ENCODE measurements at places on chromosomes 12 and 14. TPM values are rescaled to one million over a fixed set of nuclear protein-coding genes. Genes with fewer than 3 reads are reported as not detected.

ARHGAP9 gene
- total RNA-seq, result under 0.01 TPM

USP15 gene
- 57.6 TPM for total RNA-seq

CIT gene
- 25.4 TPM for total RNA-seq

CAPZA3 gene
- not detected for total RNA-seq

NCKAP5L gene
- 14.2 TPM for total RNA-seq

FOXM1 gene
- 7.3 TPM for total RNA-seq

LALBA gene
- total RNA-seq, result not detected

KRT6C gene
- not detected for total RNA-seq

GRCh38 chr12:87290505-87290904, 738.7 kb downstream of the C12orf50 start:
- no peak overlapping the region for H3K27ac ChIP-seq
- no peak overlapping the region for H3K4me3 ChIP-seq
- no peaks in the 10 kb centered on the region for H3K27me3 ChIP-seq
- no peaks in the 10 kb centered on the region for H3K4me1 ChIP-seq
- DNase-seq, result no peak
- H3K36me3 ChIP-seq, result no peaks in the 10 kb centered on the region

- no peak for DNase-seq
- no peaks in the 10 kb centered on the region for H3K27me3 ChIP-seq
- no peak overlapping the region for H3K4me3 ChIP-seq
- H3K4me1 ChIP-seq, result peaks cover 2% of the 10 kb centered on the region
- H3K36me3 ChIP-seq, result no peaks in the 10 kb centered on the region
Measured at GRCh38 chr12:1288333-1288732, 297.3 kb downstream of the ERC1 start.

- no peaks in the 10 kb centered on the region for H3K36me3 ChIP-seq
- H3K4me3 ChIP-seq, result no peak overlapping the region
- no peak for DNase-seq
- H3K27me3 ChIP-seq, result no peaks in the 10 kb centered on the region
Measured at GRCh38 chr14:83908419-83908818, 1621.5 kb upstream of the FLRT2 start.

GRCh38 chr12:132055535-132056096, 88.5 kb downstream of the DDX51 start:
- no peaks in the 10 kb centered on the region for H3K27me3 ChIP-seq
- H3K4me1 ChIP-seq, result no peaks in the 10 kb centered on the region
- H3K27ac ChIP-seq, result no peak overlapping the region
- no peak for DNase-seq
- H3K4me3 ChIP-seq, result no peak overlapping the region

- no peaks in the 10 kb centered on the region for H3K36me3 ChIP-seq
- no peak for DNase-seq
- H3K4me1 ChIP-seq, result no peaks in the 10 kb centered on the region
- peaks cover 2% of the 10 kb centered on the region for H3K27me3 ChIP-seq
Measured at GRCh38 chr12:26176725-26177124, 18.6 kb upstream of the SSPN start.

DNA sequence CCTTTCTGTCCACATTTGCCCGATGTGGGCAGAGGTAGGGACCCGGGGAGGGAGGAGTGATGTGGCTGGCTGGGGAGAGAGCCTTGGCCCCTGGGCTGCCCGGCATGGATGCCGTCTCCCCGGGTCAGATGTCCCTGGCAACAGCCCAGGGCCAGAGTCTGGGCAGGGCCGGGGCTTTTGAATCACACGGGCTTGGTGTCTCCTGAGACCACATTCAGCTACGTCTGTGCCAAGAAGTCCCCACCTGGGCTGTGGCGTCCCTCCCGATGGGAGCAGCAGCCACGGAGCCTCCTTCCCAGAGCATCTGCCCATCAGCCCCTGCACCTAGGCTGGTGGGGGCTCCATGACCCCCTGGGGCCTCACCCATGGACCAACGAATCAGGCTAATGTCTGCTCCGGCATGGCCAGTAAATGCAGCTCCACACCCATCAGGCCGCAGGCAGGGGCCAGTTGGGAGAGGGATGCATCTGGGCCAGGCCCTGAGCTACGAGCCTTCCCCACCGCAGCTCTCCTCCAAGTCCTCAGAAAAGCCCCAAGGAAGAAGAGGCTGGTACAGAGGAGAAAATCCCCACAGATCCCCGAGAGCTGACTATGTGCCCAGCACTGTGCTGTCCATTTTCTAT, 109.4 kb downstream of the RFLNA start:
- H3K4me3 ChIP-seq, result no peak overlapping the region
- no peak for DNase-seq
- H3K36me3 ChIP-seq, result peaks cover 4% of the 10 kb centered on the region
- no peak overlapping the region for H3K27ac ChIP-seq

- H3K27ac ChIP-seq, result no peak overlapping the region
- H3K4me3 ChIP-seq, result no peak overlapping the region
- DNase-seq, result no peak
- H3K36me3 ChIP-seq, result no peaks in the 10 kb centered on the region
- no peaks in the 10 kb centered on the region for H3K4me1 ChIP-seq
Measured at GRCh38 chr12:102347811-102348210, 132.6 kb downstream of the IGF1 start.

- DNase-seq, result no peak
- no peaks in the 10 kb centered on the region for H3K27me3 ChIP-seq
- H3K27ac ChIP-seq, result no peak overlapping the region
- no peaks in the 10 kb centered on the region for H3K36me3 ChIP-seq
Measured at GRCh38 chr12:118359541-118359915, 13.2 kb downstream of the TAOK3 start.

GRCh38 chr14:28704153-28704552, 62.4 kb upstream of the FOXG1 start:
- DNase-seq, result peak; percentile 57
- H3K4me3 ChIP-seq, result no peak overlapping the region
- no peak overlapping the region for H3K27ac ChIP-seq
- H3K27me3 ChIP-seq, result no peaks in the 10 kb centered on the region
- no peaks in the 10 kb centered on the region for H3K4me1 ChIP-seq
- H3K36me3 ChIP-seq, result no peaks in the 10 kb centered on the region

- H3K27me3 ChIP-seq, result no peaks in the 10 kb centered on the region
- DNase-seq, result no peak
- H3K27ac ChIP-seq, result no peak overlapping the region
- no peaks in the 10 kb centered on the region for H3K36me3 ChIP-seq
Measured at GRCh38 chr14:23537351-23538049, 14.1 kb downstream of the ZFHX2 start.

DNA sequence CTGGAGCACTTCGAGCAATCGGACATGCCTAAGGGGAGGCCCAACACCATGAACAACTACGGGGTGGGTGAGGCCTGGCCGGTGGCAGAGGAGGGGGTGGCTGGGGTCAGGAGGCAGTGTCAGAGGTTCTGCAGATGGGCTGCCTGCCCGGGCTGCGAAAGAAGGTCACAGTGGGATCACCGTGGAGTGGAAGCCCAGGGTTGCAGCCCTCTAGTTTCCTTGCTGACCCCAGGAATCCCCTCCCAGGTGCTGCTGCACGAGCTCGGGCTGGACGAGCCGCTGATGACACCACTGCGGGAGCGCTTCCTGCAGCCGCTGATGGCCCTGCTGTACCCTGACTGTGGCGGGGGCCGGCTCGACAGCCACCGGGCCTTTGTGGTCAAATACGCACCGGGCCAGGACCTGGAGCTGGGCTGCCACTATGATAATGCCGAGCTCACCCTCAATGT, 1.9 kb upstream of the ARL6IP4 start:
- peaks cover 21% of the 10 kb centered on the region for H3K36me3 ChIP-seq
- H3K4me1 ChIP-seq, result peaks cover 26% of the 10 kb centered on the region
- H3K4me3 ChIP-seq, result no peak overlapping the region

GRCh38 chr14:98203421-98203820, 1068.6 kb downstream of the BCL11B start:
- H3K4me3 ChIP-seq, result no peak overlapping the region
- no peak overlapping the region for H3K27ac ChIP-seq
- H3K27me3 ChIP-seq, result no peaks in the 10 kb centered on the region
- no peaks in the 10 kb centered on the region for H3K4me1 ChIP-seq
- H3K36me3 ChIP-seq, result no peaks in the 10 kb centered on the region

DNA sequence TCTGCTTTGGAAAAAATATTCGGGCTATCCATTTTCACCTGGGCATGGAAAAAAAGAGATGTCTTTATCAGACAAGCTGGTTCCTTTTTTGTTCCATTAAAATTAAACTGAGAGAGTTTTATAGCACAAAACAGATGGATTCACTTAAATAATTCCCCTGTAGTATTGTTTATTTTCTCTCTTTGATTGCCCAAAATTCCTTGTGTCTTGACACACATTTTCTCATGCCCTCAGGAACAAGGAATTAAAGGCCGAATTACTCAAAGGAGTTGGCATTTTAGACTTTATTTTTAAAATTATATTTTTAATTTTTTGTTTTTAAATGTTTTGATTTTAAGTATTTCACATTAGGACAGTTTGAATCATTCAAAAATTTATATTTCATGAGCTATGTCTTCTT, 69.6 kb upstream of the SLCO1C1 start:
- no peaks in the 10 kb centered on the region for H3K27me3 ChIP-seq
- H3K4me3 ChIP-seq, result no peak overlapping the region
- no peak for DNase-seq
- H3K4me1 ChIP-seq, result no peaks in the 10 kb centered on the region
- no peaks in the 10 kb centered on the region for H3K36me3 ChIP-seq

GRCh38 chr12:102043928-102044327, 17.9 kb downstream of the WASHC3 start:
- H3K27ac ChIP-seq, result no peak overlapping the region
- no peaks in the 10 kb centered on the region for H3K27me3 ChIP-seq
- no peaks in the 10 kb centered on the region for H3K4me1 ChIP-seq
- peaks cover 2% of the 10 kb centered on the region for H3K36me3 ChIP-seq
- no peak overlapping the region for H3K4me3 ChIP-seq
- no peak for DNase-seq

DNA sequence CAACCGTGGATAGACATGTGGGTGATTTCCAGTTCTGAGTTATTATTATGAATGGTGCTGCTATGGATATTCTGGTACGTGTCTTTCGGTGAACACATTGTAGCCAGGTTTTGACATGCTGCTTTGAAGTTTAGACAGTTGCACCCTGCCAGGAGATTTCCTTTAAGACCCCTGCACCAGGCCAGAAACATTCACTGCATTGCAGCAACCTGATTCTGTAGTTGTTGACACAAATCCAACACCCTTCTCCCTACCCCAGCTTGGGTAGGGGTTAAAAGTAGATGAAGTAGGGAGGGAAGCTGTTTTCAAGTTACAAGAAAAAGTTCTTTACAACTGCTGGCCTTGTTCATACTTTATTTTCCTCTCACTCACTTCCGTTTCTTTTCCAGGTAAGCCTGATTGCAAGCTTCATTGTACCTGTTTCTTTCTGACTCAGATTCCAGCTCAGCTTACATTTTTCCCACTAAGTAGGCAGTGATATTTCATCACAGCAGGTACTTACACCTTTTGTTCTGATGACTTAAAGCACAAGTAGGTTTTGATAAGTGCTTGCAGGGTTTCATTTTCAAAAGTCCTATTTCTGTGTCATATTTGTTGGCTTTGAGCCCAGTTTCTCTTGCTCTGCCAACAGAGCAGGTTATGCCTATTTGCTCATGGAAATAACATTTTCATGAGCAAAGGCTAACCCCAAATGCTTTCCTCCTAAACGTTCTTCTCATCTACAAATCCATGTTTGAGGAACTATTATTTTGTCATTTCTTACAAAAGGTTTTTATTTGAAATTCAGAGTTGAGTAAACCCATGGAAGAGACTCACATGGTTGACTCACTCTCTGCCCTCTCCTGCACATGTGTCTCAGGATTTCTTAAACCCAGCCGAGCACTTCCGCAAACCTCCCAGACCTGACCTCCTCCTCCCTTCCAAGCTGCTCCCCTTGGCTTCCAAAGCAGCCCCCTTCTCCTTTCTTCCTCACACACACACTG, 12.1 kb upstream of the LTA4H start:
- H3K36me3 ChIP-seq, result no peaks in the 10 kb centered on the region
- H3K27me3 ChIP-seq, result no peaks in the 10 kb centered on the region
- H3K4me3 ChIP-seq, result no peak overlapping the region

All from fibroblast of lung (primary cell).